ENCODE measurements at places on chromosomes 3 and 15. TPM values are rescaled to one million over a fixed set of nuclear protein-coding genes. Genes with fewer than 3 reads are reported as not detected.

DNA sequence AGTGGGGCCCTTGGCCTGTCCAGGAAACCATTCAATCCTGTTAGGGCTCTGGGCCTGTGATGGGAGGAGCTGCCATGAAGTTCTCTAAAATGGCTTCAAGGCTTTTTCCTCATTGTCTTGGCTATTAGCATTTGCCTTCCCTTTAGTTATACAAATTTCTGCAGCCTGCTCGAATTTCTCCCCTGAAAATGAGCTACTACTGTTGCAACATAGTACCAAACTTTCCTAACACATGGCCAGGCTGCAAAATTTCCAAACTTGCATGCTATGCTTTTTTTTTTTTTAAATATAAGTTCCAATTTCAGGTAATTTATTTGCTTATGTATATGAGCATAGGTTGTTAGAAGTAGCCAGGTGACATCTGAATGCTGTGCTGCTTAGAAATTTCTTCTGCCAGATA, 560.8 kb upstream of the TBL1XR1 start:
- peak; percentile 30 for DNase-seq

DNA sequence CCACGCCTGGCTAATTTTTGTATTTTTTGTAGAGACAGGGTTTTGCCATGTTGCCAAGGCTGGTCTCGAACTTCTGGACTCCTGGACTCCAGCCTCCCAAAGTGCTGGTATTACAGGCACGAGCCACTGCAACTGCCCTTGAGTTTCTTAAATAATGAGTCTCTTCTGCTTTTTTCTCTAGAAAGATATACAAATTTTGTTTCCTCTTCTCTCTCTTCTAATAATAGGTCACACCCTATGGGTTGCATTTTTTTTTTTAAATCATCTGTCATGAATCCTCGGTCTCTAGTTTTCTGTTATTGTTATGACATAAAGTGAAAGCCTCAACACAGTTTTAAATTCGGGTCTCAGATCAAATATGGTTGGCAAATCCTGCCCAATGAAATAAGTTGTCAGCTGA, 111.2 kb downstream of the IL12A start:
- no peak for DNase-seq

GRCh38 chr3:141246224-141246957, 14.8 kb downstream of the PXYLP1 start:
- DNase-seq = no peak

- no peak for DNase-seq
Measured at GRCh38 chr3:79761441-79761840, 6.4 kb downstream of the ROBO1 start.

DNA sequence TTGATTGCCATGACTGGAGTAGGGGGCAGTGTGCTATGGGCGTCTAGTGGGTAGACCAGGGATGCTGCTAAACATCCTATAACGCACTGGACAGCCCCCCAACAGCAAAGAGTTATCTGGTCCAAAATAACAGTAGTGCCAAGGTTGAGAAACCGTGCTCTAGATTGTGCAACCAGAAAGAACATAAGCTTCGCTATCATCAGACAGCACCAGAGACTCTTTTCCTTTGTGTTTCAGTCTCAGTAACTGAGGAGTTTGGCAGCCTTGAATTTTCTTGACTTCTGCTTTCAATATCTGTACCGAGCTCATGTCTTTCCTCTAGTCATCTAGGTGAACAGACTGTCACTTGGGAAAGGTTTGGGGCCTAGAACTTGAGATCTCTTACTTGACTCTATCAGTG, 8.8 kb downstream of the ARID3B start:
- no peak for DNase-seq

- no peak for DNase-seq
Measured at GRCh38 chr3:27900316-27900715, 178.2 kb upstream of the EOMES start.

GRCh38 chr15:67825881-67826716, 790 bp downstream of the SKOR1 start:
- no peak for DNase-seq

DNA sequence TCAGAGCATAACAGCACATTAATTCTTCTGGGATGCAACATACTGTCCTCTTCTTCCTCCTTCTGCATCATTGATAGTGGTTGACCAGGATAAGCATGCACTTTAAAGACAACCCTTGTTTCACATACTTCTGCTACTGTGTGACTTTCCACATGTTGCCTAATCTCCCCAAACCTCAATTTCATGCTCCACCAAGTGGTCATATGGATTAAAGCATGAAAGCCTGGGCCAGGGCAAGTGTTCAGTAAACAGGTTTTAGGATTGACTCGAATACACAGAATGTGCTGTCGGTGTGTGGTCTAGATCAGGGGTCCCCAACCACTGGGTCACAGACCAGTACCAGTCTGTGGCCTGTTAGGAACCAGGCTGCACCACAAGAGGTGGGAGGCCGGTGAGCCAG, 22.5 kb upstream of the BFSP2 start:
- DNase-seq = peak; percentile 58

DNA sequence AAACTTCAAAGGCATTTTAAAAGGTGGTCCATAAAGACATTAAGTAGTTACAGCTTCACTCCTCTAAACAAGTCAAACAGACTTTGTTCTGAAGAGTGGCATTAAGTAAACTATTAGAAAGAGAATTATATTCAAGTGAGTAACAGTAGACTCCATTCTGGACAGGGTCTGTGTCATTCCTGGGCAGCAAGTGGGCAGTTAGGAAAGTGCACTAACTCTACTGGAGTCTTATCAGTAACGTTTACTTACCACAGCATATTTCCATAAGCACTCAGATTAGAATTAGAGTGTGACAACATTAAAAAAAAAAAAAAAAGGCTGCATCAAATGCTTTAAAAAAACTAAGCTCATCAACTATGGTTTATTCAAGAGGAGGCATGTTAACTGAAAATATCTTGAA, 10.6 kb downstream of the UBR1 start:
- peak; percentile 67 for DNase-seq

- no peak for DNase-seq
Measured at GRCh38 chr3:42489937-42490227, 12.6 kb upstream of the VIPR1 start.

DNA sequence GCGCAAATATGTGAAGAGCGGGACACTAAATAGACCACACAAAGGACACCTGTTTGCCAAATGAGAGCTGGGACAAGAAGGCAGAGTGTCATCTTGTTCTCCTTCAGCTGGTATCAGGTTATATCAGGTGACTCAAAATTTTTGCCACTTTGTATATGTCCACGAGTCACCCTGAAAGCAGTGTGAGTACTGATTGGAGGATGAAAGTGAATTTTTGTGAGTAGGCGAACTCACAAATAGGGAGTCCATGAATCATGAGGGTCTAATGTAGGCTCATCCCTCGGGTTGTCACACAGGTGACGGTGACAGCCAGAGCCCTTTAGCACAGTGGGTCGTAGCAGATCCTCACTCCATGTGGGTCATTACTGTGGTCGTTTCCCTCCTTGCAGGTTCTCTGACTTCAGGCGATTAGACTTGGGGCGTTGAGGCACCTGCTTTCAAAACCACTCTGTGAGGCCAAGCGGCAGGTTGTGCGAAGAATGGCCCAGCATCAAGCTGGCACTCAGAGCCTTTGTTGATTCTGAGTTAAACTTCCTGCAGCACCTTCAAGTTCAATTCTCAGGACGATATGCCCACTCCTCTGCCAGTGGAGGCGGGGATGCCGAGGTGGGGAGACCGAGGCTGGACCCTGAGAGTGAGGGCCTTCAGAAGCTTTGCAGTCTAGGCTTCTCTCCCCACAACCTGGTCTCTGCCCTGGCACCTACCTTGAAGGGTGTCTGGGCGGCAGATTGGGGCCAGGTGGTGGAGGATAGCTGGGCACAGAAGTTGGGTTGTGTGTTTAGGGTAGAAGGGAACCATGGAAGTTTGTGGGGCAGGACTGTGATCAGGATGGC, 173.8 kb downstream of the SMAD6 start:
- no peak for DNase-seq

- DNase-seq = peak; percentile 2
Measured at GRCh38 chr15:91116113-91117067, 16.3 kb downstream of the SV2B start.

DNA sequence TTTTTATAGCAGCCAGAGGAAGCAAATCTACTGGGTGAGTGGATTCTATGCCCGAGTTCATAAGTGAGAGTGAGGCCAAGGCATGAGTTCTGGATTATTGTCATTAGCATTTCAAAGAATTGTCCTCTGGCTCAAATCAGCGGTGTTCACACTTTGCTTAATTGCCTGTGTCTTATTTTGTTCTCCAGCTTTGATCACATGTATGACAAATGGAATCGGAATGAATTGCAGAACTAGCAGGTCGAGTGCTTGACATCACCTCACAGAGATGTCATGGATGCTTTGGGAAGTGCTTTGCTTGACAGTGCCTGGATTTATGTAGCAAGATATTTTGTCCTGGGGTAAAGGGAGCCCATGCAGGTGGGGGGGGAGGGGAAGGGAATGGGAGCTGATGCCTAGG, 68.0 kb downstream of the SH3GL3 start:
- DNase-seq = no peak

DNA sequence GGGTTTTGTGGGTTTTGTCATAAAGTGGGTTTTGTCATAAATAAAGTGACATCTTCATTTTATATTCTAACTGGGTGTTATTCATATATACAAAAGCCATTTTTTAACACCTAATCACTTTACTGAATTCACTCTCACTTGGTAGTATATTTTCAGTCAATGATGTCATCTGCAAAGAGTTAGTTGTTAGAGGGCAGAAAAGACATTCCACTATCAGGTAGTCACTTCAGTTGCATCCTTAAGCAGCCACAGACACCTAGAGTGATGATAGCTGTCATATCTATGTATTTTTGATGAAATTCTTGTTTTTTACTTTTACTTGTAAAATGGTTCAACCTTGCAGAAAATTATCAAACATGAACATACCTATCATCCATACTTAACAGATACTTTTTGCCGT, 89.0 kb downstream of the DHX36 start:
- DNase-seq = no peak

- no peak for DNase-seq
Measured at GRCh38 chr3:56813653-56813960, 11.9 kb upstream of the ARHGEF3 start.

GRCh38 chr15:83248151-83249029, 36.1 kb downstream of the BNC1 start:
- peak; percentile 73 for DNase-seq

DNA sequence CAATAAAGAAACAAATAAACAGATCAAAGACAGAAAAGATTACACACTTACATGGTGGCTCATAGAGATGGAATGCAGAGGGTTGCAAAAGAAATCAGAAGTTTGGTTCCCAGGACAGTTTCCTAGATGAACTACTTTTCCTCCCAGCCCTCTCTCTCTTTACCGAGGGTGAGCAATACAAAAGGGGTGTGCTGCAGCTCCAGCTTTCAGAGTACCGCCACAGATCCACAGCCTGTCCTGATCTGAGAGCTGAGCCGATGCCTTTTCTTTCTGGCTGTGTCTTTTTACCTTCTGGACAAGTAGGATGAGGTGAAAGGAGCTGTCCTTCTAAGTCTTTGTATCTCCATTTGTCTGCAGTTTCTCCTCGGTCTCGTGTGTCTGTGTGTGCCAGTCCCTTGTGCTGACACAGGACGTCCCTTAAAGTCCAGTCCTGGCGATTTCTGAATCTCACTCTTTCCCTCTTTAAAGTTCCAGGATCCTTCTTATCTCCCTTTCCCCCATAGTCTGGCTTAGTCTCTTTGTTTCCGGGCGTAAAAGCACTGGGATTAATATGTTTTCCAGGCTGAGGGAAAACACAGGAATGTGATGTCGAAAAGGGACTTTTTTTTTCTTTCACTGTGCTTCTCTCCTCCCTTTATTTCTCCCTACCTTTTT, 540 bp downstream of the CCDC80 start:
- peak; percentile 93 for DNase-seq

Gene C3orf85
- not detected for total RNA-seq

Gene BLOC1S6
- 87.2 TPM for total RNA-seq

Gene SPSB4
- not detected for total RNA-seq

Gene GOLGA6D
- not detected for total RNA-seq

Gene MINDY4B
- total RNA-seq = not detected

Gene SEMA3G
- total RNA-seq = 0.32 TPM

Gene VEPH1
- 10.3 TPM for total RNA-seq

Gene LTK
- total RNA-seq = 1.6 TPM

Gene ABCC5
- 13.2 TPM for total RNA-seq

Gene CCDC54
- total RNA-seq = not detected
